ENCODE measurements at places on chromosomes 2 and 18.

DNA sequence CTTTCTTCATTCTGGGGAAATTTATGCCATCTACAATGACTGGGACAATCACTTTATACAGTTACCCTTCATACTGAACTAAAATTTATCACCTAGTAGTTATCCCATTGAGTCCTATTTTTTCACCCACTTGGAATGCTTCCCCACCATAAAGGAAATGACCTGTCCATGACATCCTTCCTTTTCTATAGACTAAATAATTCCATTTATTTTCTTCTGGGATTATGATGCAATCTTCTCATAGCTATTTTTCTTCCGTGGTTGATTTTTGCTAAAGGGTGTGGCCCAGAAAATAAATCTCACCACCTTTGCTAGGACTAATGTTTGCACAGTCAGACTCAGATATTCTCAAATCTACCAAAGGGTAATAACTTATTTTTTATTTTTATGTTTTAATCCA, 186.1 kb upstream of the NRXN1 start:
- no peak for DNase-seq

GRCh38 chr2:126801473-126801872, 97.2 kb upstream of the TEX51 start:
- DNase-seq = no peak

DNA sequence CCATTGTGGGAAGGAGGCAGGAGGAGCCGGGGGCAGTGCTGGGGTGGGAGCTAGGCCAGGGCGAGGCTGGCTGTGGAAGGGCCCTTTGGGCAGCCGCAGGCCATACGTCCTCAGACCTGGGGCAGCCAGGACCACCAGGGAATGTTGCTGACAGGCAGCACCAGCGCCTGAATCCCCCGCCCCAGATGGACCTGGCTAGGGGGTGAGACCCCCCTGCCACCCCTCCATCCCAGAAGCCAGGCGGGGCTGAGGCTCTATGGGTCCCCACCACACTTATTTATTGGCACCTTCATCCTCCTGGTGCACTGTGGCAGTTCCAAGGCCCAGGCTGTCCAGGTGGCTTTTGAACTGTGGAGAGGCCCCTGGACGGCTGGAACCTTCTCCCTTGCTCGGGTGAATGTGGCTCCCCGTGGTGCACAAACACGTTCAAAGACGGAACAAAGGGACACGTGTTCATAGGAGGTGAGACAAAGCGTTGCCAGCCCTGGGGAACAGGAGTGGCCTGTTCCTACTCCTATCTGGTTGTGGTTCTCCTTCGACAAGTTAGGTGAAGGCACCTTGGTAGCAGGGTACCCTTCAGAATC, 35.1 kb downstream of the RAMP1 start:
- DNase-seq = no peak

- DNase-seq = no peak
Observed at GRCh38 chr18:77062518-77063003, 70.0 kb downstream of the MBP start.

DNA sequence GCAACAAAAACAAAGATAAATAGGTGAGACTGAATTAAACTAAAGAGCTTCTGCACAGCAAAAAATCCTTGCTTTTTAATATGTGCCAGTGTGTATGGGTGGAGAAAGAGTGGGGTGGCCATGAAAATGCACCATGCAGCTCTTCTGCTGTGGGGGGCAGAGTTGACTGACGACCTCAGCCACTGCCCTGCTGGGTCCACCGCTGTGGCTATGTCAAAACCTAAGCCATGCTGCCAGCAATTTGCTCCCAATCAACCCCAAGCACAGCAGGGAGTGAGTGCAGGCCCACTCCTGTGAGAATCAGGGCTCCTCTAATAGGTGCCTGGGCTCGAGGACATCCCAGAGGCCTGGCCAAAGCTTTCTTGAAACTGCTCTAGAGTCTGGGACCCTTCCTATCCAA, 235.6 kb upstream of the RBBP8 start:
- DNase-seq = no peak

DNA sequence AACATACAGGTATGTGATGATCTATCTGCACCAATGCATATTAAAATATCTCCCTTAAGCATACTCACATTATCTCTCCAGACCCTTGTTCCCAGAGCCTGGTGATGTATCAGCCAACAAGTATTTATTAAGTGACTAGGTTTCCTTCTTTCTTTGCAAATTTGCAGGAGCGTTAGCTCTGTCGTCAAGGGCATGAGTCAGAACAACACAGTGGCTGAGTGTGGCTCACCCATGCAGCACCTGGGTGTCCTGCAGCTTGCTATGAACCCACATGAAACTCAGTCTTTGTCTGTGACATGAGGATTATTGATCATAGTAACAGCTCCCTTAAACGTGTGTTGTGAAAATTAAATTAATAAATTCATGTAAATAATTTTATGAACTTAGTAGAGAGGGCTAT, 96.6 kb downstream of the PIEZO2 start:
- DNase-seq = no peak

DNA sequence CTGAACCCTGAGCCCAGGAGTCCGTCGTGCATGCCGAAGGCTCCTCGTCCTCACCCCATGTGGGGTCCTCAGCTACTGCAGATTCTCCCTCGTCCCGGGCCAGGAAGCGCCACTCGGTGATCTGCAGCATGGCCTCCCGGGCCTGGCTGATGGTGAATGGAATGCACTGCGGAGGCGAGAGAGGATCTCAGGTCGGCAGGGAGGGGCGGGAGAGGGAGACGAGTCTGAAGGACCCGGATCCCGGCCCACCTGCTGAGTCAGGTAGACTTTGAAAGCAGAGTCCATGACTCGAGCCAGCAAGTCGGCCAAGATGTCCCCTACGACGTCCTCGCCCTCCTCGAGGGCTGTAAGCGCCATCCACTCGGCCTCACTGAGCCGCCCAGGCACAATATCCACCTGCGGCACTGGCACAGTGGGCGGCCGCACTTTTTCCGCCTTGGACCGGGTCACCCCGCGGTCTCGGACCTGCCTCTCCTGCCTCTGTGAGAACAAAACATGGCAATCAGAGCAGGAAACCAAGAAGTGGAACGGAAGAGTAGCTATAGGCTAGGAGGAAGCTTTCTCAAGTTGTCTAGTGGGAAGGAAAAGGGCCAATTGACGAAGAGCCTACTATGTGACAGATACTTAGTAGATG, 5.5 kb downstream of the C2orf81 start:
- no peak for DNase-seq

DNA sequence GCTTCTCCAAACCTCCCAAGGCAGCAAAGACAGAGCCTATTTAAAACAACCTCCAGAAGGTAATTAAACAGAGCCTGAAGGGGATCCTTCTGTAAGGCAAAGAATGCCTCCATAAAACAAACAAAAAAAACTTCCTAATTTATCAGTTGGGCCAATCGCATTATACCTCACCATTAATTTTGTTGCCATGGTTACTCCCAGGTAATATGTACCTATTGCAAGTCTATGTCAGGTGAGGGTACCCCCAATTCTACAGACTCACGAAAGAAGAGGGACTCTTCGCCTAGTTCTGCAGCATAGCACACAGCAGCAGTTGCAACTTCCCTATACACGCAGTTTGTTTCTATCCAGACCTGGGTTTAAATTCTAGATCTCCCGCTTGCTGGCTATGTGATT, 38.8 kb downstream of the SFXN5 start:
- DNase-seq = no peak

GRCh38 chr2:44237221-44237620, 38.1 kb upstream of the SLC3A1 start:
- no peak for DNase-seq

- DNase-seq = no peak
Observed at GRCh38 chr2:241357531-241357930, 1.4 kb downstream of the FARP2 start.

DNA sequence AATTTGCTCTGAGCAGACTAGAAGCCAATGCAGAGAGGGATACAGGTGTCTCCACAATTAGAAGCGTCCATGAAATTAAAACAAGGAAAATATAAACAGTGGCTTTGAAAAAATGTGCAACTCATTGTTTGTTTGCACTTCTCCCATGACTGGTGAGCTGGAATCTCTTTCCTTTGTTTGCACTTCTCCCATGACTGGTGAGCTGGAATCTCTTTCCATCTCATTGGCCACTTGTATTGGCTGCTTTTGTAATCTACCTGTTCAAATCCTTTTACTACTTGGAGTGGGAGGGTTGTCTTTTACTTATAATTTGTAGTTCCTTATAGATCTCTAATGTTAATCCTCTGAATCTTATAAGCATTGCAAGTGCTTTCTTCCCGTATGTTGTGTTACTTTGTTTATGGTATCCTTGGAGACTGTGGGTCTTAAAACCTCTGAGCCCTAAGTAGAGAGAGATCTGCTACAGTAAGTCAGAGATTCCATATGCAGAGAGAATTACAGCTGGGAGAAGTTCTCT, 94.1 kb downstream of the RTN4 start:
- DNase-seq = no peak

DNA sequence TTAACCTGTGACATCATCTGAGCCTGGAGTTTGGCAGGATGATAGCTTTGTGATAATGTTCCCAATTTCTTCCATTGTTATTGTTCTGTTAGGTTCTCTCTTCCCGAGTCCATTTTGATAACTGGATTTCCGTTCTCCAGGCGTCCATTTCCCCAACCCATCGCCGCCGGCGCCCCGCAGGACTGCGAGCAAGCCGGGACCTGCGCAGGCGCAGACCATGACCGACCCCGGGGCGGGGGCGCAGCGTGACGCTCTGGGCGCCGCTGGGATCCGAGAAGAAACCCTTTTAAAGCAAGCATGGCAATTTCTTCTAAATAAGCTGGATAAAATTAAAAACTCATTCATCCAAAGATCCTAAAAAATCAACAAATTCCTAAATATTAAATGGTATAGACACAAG, at the start of gene SLC25A52:
Gene SLC25A52, minus strand, starts transcription at position 186 of the 400 bp plus-strand sequence. CDS start 219 bp downstream, outside the sequence.
- no peak for DNase-seq

GRCh38 chr2:13480057-13480456, 763.3 kb downstream of the TRIB2 start:
- DNase-seq = no peak

GRCh38 chr2:42924418-42924886, 132.1 kb upstream of the HAAO start:
- no peak for DNase-seq

DNA sequence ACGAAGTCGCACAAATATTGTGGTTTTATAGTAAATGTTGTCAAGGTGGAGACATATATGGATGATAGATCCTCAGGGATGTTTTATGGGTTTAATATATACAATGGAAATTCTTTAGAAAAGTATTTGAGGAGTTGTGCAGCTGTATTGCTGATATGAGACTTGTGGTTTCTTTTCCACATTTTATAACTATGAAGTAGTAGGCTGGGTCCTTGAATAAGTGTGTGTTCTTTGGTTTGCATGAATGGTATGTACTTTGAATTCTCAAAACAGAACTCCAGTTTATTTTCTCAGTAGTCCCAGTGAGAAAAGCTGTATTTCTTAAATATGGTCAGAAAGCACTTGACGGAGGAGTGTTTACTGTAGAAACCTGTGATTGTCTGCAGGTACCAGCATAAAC, 42.4 kb downstream of the PLCL1 start:
- no peak for DNase-seq

DNA sequence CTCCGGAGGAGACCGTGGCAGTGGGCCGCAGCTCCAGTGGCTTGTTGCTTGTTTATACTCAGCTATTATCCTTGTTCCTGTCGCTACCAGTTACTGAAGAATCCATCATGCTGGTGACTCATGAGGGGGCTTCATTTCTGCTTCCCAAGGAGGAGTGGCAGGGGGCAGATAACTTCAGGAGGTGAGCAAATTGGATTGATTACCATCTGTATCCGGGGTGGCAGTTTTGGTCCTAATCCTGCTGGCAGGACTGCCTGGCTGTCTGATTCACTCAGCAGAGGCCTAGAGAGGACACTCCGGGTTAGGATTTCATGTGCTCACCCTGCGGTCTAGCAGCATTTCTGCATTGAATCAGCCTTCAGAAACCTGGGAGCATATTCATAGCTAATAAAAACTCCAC, 230.0 kb downstream of the ACTR3 start:
- DNase-seq = no peak

All from stimulated activated CD8-positive, alpha-beta memory T cell treated with anti-CD3 and anti-CD28 coated beads, Interleukin-7, amount 100 ng/mL, for 1 hour (primary cell).